Body of pancreas (tissue), 4 donors: ENCODE measurements at places on chromosomes 2 and 18.

DNA sequence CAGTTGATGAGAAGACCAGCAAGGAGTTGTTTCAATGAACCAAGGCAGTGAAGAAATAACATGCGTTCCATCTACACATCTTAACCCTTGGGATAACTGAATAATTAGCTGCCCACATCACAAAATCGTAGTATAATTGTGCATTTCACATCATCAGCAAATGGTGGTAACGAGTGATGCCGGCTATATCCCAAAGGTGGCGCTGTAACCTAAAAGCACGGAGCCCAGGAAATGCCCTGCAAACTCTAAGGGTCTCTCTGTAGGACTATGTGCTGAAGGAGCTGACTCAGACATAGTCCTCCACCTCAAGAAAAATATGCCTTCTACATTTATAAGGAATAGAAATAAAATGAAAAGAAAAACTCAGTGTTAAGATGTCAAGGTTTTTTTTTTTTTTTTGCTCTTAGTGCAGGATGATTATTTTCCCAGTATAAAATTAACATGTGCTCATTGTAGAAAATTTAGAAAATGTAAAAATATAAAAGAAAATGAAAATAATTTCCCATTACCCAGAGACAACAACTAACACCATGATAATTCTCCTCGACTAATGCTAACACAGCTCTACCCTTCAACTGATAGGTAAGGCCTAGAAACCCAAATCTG, 23.1 kb upstream of the DSG3 start:
- no peak overlapping the region for H3K27ac ChIP-seq
- no peaks in the 10 kb centered on the region for H3K27me3 ChIP-seq
- no peaks in the 10 kb centered on the region for H3K4me1 ChIP-seq
- no peaks in the 10 kb centered on the region for H3K36me3 ChIP-seq

DNA sequence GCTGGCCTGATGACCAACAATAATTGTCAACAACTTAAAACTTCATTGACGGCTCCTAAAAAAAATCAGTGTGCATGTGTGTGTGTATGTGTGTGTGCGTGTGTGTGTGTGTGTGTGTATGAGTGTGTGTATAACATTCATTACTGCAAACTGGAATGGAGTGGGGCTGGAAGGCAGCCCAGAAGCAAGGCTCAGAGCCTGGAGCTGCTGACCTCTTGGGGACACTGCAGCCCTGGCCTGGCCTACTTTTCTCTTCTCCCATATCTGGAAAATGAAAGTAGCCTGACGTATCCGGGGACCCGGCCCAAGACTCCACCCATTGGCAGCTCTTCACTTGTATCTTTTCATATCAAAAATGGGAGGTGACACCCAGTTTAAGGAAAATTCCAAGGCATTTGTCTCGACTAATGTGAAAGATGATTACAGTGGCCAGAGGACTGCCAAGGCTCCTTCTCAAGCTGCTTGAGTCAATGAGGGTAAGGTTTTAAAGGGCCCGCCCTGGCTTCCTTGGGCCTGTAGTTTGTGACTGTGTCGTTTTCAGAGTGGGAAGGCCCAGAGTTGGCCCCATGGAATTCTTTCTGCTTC, 72.4 kb upstream of the IL1R1 start:
- H3K36me3 ChIP-seq, result no peaks in the 10 kb centered on the region
- H3K27ac ChIP-seq, result peak overlapping the region; percentile 87
- H3K27me3 ChIP-seq, result no peaks in the 10 kb centered on the region
- peaks cover 20% of the 10 kb centered on the region for H3K4me1 ChIP-seq
- peak; percentile 93 for DNase-seq
- no peak overlapping the region for H3K4me3 ChIP-seq

DNA sequence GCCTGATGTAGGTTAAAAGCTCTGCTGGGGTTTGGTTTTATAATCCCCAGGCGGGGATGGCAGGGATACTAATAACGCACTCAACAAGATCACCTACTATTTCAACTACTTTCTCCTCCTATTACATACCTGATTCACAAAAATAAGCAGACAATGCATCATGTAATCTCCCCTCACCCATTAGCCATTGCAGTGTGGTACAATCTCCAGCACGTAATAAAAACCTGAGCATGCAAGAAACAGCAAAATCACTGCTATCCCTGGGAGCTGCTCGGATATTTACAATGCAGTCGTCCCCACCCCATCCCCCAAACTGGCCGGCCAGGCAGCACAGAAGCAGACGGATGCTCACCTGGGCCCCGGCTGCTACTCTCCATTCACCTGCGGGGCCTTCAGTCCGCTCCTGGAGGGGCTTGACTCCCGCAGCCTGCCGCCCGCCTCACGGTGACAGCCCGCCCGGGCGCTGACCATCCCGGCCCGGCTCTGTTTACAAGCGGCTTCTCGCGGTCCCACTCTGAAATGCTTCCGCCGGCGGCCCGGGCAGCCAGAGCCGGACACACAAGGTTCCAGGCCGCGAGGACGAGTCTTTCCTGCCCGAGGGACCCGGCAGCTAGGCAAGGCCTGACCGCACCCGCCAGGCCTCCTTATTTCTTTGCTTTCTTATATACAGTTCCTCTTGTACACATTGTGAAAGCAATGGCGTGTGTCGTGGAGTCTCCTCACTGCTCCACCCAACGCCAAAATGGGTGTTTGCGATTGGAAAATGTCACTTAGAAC, at the start of gene PLEKHM3:
TSS of gene PLEKHM3 (minus strand) at position 491 of the 777 bp plus-strand sequence. CDS start 23,888 bp downstream, outside the sequence.
- peaks cover 16% of the 10 kb centered on the region for H3K4me1 ChIP-seq
- no peaks in the 10 kb centered on the region for H3K27me3 ChIP-seq
- H3K27ac ChIP-seq, result peak within 1 kb of the TSS; percentile 87
- peak within 1 kb of the TSS; percentile 80 for H3K4me3 ChIP-seq
- no peaks in the 10 kb centered on the region for H3K36me3 ChIP-seq

DNA sequence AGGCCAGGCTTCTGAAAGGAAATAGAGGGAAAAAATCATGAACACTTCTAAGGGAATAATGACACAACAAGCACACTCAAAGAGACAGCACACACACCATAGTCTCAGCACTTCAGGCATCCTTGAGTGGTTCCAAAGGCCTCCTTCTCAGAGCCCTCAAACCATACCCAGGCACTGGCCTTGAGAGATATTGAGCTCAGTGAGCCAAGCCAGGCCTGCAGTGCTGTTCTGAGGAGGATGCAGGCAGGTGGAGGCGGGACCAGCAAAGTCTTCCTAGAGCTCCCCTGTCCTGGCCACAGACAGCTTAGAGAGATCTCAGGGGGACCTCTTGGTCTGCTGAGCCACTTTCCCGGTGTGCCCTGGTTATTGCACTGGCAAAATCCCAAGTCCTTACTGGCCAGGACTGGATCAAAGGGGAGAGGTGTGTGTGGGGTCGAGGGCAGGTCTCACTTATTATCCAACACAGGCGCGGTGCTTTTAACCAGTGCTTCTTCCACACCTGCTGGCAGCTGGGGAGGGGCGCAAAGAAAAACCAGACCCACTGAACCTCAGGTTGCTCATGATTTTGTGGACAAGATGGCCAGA, 86.8 kb upstream of the HAAO start:
- H3K4me3 ChIP-seq, result no peak overlapping the region
- H3K27me3 ChIP-seq, result no peaks in the 10 kb centered on the region
- no peak for DNase-seq

- H3K36me3 ChIP-seq, result no peaks in the 10 kb centered on the region
- no peak overlapping the region for H3K27ac ChIP-seq
- no peak overlapping the region for H3K4me3 ChIP-seq
- DNase-seq, result no peak
- no peaks in the 10 kb centered on the region for H3K4me1 ChIP-seq
- no peaks in the 10 kb centered on the region for H3K27me3 ChIP-seq
Measured at GRCh38 chr2:620471-621302, 56.5 kb downstream of the TMEM18 start.

DNA sequence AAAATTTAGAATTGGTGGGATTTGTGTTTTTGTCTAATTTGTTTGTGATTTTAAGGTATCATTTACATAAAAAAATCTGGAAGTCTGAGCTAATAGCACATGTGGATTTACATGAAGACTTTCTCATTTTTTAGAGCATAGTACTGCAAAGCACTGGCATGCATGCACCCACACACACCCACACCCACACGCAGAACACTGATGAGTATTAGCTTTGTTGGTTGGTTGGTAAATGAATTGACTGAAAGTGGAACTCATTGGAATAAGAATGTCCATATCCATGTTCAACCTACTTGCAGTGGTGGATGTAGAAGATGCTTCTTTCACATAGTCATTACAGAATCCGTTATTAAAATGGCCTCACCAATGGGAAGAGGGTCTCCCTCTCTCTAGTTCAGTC, 475.8 kb downstream of the PLCL1 start:
- no peaks in the 10 kb centered on the region for H3K36me3 ChIP-seq
- no peak for DNase-seq
- H3K4me3 ChIP-seq, result no peak overlapping the region
- no peak overlapping the region for H3K27ac ChIP-seq

- no peak overlapping the region for H3K4me3 ChIP-seq
- H3K27ac ChIP-seq, result no peak overlapping the region
- no peaks in the 10 kb centered on the region for H3K27me3 ChIP-seq
- no peaks in the 10 kb centered on the region for H3K36me3 ChIP-seq
- no peak for DNase-seq
Measured at GRCh38 chr2:26581266-26581990, 59.7 kb downstream of the CIB4 start.

- H3K27me3 ChIP-seq, result no peaks in the 10 kb centered on the region
- no peak overlapping the region for H3K4me3 ChIP-seq
- H3K36me3 ChIP-seq, result no peaks in the 10 kb centered on the region
- peaks cover 12% of the 10 kb centered on the region for H3K4me1 ChIP-seq
- H3K27ac ChIP-seq, result no peak overlapping the region
Measured at GRCh38 chr2:138079976-138080375, 115.7 kb downstream of the HNMT start.

DNA sequence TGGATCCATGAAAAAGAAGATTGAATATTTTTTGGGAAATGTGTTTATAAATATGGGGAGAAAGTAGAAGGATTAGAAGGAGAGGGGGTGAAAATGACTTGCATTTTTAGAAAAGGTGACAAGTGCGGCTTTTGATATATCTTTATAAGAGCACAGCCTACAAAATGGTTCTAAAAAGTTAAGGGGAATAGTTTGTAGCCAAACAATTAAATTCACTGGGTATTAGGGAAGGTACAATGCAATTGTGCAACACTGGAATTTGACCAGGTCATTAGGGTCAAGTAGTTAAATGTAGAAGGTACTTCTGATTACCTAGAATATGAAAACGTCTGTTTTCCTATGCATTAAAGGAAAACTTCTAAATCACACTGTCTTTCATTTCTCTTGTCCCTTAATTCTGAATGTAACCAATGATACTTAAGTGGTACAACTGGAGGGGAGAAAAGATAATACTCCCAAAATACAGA, 44.5 kb upstream of the SERTAD2 start:
- no peaks in the 10 kb centered on the region for H3K27me3 ChIP-seq
- no peak overlapping the region for H3K4me3 ChIP-seq
- H3K4me1 ChIP-seq, result no peaks in the 10 kb centered on the region
- H3K36me3 ChIP-seq, result no peaks in the 10 kb centered on the region
- DNase-seq, result no peak
- no peak overlapping the region for H3K27ac ChIP-seq

GRCh38 chr2:100124761-100125160, 17.6 kb downstream of the AFF3 start:
- H3K27ac ChIP-seq, result no peak overlapping the region
- no peak for DNase-seq
- no peaks in the 10 kb centered on the region for H3K4me1 ChIP-seq
- no peak overlapping the region for H3K4me3 ChIP-seq
- no peaks in the 10 kb centered on the region for H3K36me3 ChIP-seq
- no peaks in the 10 kb centered on the region for H3K27me3 ChIP-seq

- H3K36me3 ChIP-seq, result no peaks in the 10 kb centered on the region
- no peak overlapping the region for H3K4me3 ChIP-seq
- no peaks in the 10 kb centered on the region for H3K27me3 ChIP-seq
- H3K27ac ChIP-seq, result no peak overlapping the region
- no peak for DNase-seq
Measured at GRCh38 chr18:25805323-25805722, 285.1 kb downstream of the SS18 start.

- H3K27me3 ChIP-seq, result no peaks in the 10 kb centered on the region
- no peaks in the 10 kb centered on the region for H3K4me1 ChIP-seq
- H3K27ac ChIP-seq, result no peak overlapping the region
- no peaks in the 10 kb centered on the region for H3K36me3 ChIP-seq
Measured at GRCh38 chr2:529424-529823, 147.8 kb downstream of the TMEM18 start.
